ENCODE measurements at places on chromosomes 6 and 20.

DNA sequence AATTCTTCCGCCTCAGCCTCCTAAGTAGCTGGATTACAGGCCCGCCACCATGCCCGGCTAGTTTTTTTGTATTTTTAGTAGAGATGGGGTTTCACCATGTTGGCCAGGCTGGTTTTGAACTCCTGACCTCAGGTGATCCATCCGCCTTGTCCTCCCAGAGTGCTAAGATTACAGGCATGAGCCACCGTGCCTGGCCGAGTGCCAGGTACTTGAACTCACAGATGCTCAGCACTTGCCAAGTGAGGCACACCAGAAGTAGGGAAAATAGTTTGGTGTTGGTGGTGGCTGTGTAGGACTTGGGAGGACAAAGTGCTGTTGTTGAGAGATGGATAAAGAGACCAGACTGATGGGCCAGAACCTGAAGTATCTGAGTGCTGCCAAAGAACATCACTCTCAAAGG lies 40.0 kb upstream of the MBOAT1 start:
- no peak for DNase-seq

DNA sequence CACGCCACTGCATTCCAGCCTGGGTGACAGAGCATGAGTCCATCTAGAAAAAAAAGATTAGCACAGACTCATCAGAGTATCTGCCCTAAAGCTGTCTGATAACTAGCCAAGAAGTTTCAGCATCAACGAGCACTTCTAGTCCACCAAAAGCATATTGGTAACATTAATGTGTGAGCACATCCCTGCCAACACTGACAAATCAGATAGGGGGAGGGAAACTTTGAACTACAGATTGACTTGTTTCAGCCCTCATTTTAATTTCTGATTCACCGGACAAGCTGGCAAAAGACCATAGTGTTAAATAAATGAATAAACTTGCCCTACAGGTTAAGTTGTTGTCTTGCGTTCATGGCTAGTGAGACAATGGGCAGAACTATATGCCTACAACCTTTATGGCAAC lies 7.7 kb upstream of the SEC63 start:
- DNase-seq: no peak

DNA sequence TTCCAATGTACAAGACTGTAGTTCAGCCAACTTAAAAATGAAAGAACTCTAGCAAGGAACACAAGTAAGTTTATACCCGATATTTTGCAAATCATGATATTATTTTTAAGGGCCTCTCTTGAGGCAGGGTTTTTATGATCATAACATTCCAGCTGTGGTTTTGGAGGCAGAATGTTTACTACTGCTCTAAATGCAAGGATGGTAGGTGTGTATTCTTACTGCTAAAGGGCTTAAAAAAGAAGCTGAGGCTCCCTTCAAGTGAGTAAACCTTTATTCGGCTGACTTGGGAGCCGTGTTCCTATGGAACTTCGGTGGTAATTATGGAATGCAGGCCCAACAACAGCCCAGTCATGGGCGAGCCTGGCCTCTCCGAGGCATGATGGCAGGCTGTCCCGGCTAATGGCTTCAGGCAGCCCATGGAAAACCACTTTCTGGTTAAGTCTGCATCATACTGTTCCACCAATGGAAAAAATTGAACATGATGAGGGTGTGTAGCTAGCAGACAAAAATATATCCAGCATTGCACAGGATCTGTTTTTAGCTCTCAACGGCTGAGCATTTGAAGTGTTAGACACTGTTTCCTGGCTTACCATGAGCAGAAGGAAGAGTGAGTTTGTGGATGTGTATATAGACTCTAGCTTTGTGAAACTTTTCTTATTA lies 111.5 kb downstream of the TIAM2 start:
- DNase-seq: no peak

DNA sequence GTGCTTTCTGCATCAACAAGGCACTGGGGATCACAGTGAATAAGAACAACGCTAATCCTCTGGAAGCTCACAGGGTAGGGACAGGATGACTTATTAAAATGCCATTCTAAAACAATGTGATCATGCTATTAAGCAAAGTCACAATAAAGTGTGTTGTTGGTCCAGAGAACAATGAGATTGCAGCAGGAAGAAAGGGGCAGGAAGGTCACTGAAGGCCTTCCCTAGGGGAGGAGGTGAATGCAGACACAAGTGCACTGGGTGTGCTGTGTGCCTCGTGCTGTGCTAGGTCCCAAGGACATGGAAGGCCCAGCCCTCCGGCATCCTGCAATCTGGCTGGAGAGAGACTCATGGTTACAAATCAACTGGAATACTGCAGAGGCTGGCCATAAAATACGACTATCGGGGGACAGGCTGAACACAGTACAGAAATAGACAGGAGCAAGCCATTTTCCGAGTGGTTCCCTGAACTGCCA lies 55.7 kb downstream of the LYRM4 start:
- no peak for DNase-seq

DNA sequence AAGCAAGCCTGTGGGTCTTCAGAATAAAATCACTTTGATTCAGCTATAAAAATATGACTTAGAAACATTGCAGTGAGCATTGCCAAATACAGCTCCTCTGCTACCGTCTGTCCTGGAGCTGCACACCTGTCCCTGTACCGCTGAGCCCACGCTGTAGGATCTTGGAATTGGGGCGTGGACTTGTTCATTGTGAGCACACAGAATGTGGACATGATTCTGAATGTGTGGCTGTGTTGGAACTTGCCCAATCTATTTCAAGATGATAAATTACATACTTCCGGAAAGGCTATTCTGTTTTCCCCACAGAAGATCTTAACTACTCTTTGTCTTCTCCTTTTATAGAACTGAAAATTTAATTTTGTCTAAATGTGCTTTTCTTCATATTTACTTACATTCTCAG lies 107.3 kb downstream of the UST start:
- DNase-seq: no peak

- no peak for DNase-seq
Observed at GRCh38 chr6:135738636-135739035, 112.9 kb upstream of the PDE7B start.

GRCh38 chr6:43434001-43434840 lies 6.9 kb downstream of the ABCC10 start:
- no peak for DNase-seq

DNA sequence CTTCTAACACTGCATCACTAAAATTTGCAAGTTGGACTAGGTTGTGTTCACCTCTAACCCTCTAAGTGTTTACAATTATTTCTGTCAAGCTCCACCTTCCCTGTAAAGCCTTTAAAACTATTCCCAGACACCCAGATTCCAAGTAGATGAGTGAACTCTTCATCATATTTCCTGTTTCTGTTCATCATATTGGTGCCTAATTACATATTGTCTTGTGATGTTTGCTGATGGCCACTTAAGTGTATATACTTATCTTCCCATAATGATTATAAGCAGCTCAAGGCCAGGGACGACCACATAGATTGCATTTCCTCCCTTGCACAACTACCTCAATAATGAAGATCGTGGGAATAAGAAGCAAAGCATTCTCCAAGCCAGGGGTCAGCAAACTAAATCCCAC lies 16.8 kb downstream of the TNFRSF21 start:
- no peak for DNase-seq

DNA sequence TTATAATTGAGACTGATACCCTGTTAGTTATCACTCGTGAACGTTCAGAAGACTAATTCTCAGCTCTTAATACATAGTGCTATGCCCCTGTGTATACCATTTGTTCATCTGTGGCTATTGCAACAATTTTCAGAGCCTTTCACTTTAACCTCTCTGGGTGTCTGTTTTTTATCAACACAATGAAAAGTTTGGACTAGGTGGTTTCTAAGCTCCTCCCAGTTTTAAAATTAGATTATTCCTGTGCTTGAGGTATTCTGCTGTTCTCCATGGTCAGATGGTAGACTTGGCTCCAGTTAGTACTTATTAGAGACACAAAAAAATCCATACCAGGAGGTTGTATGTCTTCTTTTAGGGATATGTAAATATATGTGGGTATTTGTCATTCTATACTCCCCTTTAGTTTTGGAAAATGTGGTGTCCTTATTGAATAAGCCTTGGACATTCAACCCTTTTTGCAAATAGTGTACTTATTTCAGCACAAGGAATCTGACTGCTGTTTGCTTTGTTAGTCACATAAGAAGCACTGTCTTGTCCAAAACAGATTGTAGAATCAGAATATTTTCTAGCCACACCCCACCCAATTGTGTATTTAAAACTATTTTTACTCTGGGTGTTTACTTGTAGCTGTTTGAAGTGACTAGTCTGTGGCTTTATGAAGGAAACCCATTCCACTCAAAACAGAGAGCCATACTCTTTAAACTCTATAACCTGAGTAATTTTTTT lies 2.0 kb upstream of the COL10A1 start:
- no peak for DNase-seq

DNA sequence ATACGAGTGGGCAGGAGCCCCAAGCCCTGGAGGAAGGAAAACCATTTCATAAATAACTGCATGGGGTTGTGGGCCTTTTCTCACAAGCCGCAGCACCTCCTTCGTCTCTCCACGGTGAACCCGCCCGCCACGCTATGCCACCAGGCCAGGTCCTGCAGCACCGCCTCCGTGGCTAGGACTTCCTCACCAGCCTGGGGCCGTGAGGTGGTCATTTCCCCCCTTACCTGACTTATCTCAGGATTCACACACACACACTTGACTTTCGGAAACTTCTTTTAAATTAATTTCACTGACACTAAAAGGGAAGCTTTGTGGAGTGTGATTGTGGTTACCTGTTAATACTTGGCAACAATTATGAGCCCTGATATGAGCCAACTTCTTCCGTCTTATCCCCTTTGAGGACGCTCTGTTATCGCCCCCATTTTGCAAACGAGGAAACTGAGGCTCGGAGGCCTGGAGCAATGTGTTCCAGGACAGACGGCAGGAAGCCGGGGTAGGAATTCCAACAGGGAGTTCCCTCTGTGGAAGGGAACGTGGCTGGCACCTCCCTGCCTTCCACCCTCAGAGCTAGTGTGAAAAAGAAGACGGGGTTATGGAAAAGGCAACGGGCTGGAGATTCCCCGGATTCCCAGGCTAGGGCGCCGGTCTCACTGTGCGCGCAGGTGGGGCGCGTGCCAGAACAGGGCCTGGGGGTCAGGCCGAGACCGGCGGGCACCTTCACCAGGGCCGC lies 817 bp upstream of the SLCO4A1 start:
- DNase-seq: no peak

DNA sequence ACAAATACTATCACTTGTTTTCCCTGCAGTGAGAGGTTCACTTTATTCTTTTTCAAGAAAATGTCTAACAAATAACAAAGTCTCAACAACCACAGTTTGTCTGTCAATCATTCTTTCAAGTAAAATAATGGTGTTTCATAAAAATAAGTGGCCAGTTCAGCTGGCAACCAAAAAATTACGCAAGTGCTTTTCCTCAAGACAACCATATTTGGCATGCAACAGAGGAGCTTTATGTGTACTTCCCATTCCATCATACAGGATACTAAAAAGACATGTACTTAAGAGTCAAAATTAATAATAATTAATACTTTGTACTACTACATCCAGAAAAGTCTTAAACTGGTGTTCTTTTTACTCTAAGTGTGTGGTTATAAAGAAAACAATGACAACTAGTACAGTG lies 34.6 kb downstream of the ATG5 start:
- DNase-seq: no peak

DNA sequence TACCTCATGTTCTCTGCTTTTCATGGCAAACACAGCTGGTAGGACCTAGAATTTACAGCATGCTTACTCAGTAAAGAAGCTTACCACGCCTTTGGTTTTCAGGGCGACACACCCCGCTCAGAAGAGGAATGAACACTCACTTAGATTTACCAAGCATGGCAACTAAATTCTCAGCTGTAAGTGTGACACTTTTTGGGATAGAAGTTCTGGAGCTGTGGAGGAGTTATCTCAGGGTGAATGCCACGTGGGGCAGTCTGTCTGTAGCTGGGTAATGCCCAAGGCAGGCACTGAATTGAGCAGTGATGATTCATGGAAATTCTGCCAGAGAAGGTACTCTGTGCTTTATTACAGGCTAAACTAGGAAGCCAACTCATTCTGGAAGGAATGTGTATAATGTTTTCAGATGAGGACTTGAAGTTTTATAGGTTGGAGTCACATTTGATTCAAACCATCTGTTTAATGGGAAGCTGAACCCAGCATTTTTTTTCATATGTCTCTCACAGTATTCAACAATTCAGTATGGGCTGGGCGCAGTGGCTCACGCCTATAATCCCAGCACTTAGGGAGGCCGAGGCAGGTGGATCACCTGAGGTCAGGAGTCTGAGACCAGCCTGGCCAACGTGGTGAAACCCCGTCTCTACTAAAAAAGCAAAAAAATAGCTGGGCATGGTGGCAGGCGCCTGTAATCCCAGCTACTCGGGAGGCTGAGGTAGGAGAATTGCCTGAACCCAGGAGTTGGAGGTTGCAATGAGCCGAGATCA lies 3.5 kb upstream of the PRIM2 start:
- DNase-seq: no peak

DNA sequence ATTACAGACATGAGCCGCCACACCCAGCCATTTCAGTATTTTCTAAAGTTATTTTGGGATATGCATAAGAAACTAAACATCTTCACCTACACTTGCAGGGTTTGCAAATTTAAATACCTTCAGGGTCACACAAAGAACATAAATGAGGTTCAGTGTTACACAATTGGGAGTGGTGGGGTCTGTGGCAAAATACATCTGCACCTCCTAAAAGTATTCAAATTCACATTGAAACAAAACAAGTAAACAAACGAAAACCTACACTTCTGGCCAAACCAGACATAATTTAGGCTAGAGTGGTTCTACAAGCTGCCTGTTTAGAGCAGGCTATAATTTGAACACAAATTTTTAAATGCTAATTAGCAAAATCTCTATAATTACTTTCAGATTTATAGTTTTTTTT lies 34.6 kb downstream of the MAPK14 start:
- DNase-seq: no peak

DNA sequence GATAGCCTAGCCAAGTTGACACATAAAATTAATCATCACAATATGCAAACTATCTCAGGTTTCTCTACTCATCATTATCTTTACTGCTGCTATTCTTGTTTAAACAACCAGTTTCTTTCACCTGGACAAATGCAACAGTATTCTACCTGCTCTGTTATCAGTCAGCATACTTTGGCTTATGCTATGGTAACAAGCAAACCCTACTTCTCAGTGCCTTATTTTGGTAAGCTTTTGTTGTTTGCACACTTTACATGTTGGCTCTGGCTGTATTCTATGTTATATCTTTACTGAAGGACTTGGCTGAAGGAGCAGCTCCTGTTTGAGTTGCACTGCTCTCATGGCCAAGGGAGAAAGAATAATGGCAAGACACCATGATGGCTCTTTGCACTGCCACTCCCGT lies 463.1 kb downstream of the EPM2A start:
- DNase-seq: no peak

DNA sequence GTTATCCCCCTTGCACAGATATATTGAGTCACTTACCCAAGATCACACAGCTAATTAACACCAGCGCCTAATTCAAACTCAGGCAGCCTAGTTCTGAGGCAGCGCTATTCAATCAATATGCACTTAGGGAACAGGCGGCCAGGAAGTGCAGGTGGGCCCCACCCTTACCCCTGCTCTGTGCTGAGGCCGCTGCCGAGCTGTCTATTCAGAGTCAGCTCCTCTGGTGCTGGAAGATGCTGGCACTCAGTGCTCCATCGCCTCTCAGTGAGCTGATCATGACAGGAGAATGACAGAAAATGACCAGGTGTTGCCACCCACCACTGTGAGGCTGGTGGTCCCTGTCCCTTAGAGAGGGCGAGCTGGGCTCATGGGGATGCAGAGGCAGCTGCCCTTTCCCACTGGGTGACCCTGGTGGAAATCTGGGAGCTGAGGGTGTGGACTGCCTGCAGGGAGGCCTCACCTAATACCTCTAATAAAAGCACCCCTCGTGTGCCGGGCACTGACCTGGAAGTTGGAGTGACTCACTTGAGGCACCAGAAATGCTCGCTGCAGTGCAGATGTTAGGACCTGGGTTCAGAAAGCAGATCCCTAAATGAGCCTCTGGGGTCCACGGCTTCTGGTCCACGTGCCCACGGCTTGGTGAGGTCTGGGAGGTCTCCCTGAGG lies 42.5 kb upstream of the CD93 start:
- DNase-seq: no peak

Measured in stimulated activated CD8-positive, alpha-beta memory T cell treated with anti-CD3 and anti-CD28 coated beads, Interleukin-4, amount 100 ng/mL, for 24 hours (primary cell).